ENCODE measurements at places on chromosomes 3 and 15.

DNA sequence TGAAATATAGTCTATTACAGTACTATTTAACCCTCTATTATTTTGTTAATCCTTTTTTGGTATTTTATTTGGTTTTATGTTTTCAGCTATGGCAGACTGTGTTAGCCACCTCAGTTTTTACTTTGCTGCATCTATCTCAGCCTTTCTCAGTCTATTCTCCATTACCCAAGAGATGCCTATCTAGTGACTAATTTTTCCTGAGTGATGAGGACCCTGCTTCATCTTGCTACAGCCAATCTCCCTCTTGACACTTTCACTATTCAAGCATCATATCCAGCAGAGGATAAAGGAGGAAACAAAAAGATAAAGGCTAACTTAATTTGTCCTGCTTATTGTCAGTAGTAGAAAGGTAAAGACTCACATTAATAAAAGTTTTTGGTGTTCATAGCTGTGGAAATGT, 141.8 kb upstream of the NECTIN3 start:
- no peak for DNase-seq

DNA sequence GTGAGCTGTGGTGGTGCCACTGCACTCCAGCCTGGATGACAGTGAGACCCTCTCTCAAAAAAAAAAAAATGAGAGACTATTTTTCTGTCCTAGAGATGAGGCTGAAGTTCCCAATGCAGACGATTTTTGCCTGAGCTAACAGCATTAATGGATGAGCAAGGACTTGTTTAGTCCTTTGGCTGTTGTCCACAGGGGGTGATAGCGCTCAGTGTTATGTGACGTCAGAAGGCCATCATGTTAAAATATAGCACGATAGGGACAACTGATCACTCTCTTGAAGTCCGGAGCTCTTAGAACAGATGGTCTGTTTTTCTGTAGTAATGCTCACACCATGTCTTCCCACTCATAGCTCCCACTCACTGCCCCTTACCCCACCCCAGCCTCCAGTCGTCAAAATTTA, 6.8 kb downstream of the TRNT1 start:
- DNase-seq, result no peak

DNA sequence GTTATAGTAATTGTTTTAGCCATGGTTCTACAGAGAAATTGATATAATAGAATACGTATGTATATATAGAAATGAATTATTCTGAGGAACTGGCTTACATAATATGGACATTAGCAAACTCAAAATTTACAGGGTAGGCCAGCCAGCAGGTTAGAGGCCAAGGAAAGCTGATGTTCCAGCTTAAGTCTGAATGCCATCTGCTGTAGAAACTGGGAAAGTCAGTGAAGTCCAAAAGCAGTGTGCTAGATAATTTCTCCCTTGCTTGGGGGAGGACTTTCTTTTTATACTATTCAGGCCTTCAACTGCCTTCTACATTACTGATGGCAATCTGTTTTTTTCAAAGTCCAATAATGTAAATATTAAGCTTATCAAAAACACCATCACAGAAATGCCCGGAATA, 1174.7 kb downstream of the ZPLD1 start:
- DNase-seq, result no peak

GRCh38 chr15:80873366-80873952, 94.3 kb downstream of the CEMIP start:
- DNase-seq, result no peak

DNA sequence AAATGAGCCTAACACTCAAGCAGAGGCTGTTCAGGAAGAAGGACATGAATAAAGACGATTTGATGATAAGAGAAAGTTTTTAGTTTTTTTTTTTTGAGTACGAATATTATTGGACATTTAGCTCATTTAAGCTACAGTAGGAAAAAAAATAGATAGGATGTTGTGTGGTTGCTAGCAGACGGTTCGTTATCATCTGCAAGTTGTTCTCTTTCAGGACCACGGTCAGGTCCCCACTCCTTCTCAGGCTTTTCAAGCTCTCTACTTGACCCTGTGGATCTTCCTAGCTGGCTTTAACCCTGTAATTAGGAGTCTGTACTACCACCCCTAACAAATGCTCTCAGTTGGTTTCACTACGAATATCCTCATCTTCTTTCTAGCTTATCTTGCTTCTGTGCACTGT, 1.1 kb downstream of the KCNH8 start:
- no peak for DNase-seq

DNA sequence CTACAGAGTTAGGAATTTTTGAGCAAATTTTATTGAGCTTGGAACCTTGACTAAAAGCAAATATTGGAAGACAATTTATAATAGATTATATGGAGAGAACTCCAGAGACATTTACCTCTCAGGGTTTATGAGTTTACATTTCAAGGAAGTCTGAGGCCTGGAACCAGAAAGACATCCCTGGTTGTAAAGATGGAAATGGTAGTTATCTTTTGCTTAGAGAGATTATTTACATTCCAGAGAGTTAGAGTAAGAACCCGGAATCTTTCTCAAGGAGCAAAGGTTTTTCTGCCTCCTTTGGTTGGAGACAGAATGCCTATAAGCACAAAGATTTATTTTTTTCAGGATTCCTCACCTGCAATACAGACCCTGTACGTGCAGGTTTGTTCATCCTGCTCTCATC, 458.1 kb downstream of the TBL1XR1 start:
- DNase-seq, result no peak

GRCh38 chr3:8784676-8785435, 15.4 kb upstream of the OXTR start:
- no peak for DNase-seq

DNA sequence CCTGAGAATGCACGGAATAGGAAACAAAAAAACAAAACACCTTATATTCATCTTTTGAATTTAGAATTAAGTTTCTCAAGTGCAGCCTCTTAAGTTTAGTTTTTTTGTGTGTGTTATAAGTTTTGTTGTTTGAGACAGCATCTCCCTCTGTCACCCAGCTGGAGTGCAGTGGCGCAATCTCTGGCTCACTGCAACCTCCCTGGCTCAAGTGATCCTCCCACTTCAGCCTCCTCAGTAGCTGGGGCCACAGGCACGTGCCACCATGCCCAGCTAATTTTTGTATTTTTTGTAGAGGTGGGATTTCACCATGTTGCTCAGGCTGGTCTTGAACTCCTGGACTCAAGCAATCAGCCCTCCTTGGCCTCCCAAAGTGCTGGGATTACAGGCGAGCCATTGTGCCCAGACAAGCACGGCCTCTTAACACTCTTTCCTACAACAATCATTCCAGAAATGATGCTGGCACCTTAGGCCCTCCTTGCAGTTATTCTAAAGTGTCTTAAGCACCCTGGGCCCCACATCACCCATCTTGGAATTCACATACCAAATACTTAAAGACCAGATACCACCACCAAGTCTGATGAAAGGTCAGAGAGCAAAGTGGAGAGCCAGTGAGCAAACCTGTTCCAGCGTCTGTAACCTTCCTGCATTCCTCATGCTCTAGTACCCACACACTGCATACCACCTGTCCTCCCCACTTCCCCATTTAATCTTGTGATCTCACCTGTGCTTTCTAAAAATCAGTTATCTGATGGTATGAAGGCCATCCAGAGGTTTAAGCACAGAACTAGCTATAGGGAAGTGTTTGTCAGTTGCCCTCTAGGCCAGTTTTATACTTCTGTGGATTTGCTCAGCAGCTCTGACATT, 6.9 kb upstream of the SPG11 start:
- no peak for DNase-seq

- no peak for DNase-seq
Observed at GRCh38 chr15:92914768-92915221, 14.7 kb downstream of the CHD2 start.

DNA sequence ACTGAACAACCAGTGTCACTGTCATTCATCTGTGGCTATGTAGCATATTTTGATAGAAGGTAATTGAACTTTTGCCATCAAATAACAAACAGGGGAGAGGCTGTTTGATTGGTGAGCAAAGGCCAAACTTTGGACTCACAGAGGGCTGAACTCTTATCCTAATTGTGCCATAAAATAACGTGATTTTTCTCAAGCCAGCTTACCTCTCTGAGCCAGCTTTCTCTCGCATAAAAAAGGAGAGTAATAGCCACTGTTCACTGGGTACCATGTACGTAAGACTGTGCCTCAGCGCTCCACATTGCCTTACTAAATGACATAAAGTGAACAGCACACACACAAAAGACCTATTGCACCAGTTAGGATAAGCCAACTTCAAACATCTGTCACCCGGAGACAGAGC, 216.9 kb downstream of the LRTM1 start:
- DNase-seq, result no peak

DNA sequence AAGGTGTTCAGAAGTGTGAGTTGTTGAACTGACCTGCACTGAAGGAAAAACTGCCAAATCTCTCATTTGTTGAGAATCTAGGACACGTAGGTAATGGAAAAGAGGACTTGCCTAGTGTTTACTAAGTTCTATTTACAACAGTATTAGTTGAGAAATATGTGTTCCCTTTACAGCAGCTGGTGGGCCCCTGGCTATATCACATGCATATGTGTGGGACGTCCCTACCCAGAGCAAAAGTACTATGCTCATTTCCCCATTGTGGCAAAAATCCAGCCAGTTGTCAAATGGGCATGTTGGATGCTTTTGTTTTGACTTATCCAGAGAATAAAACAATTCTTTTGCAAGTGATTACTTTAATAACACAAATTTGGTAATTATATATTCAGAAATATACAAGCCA, 113.3 kb upstream of the PTX3 start:
- no peak for DNase-seq

- no peak for DNase-seq
Observed at GRCh38 chr15:81526029-81526428, 152.0 kb upstream of the TMC3 start.

DNA sequence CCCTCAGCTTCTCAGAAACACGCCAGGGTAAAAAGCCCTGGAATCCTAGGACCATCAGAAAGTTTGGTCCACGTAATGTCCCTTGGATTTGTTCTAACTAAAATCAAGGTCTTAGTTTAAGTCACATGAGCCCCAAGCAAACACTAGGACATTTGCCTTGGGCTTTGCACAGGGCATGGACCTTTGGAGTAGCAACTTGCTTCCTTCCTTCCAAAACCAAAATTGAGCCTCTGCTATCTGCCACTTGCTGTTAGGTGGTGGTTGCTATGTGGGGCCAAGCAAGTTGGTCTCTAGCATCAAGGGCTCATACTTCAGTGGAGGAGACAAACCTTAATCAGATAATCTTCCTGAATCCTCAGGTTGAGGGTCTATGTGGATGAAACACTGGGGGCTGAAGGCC, 4.0 kb upstream of the DAG1 start:
- no peak for DNase-seq

DNA sequence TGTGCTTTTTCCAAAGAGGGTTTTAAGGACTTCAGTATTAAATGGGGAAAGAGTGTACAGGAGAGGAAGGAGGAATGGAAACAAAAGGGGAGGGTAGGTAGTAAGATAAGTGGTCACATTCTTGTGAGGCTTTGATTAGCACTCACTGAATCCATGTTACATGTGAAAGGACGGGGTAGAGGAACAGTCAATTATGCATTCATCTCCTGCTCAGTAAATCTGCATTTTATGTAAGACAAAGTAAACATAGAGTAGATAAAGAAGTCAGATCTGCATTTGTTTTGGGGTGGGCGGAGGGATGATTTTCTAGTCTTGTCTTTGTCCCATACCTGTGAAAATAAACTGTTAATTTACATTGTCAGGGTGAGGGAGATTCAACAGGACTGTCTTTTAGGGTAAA, 50.8 kb downstream of the SACM1L start:
- DNase-seq, result no peak

DNA sequence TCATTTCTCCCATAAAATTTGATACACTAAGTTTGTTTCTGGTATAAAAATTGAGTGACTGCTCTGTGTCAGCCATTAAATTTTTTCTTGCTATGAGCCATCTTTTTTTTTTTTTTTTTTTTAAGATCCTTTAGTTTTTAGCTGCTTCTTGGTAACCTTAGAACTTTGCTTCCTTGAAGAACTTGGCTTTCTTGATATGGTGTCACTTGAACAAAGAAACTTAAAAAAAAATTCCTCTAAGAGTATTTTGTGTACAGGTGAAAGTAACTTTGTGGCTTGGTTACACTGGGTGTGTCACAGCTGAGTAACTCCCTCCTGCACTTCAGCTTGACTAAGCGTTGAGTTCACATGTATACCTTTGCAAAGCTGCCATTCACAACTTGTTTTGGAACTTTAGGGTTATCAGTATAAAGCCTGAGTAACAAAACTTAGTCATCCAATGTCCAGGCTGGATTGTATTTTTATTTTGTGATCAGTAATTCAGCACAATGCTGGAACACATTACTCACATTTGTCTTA, 6.5 kb downstream of the CHD2 start:
- no peak for DNase-seq

- DNase-seq, result no peak
Observed at GRCh38 chr15:52419494-52419893, 109.2 kb downstream of the MYO5A start.

DNA sequence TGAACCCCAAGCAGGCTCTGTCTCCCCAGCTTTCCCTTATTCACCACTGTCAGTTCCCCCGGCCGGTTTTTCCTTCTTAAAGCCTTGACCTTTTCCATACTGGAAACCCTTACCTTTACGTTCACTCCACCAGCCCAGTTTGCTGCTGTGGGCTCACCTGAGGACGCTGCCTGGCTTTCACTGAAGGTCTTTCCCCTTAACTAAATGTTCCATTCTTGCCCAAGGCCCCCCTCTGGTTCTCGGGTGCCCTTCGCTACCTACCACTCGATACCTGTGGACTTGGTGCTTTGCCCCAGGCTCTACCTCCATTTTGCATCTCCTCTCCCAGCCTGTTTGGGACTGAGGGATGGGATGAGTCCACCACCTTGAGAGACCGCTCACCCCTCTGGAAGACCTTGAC, 851 bp downstream of the AP2M1 start:
- DNase-seq, result no peak

GRCh38 chr15:38024293-38025091, 90.1 kb downstream of the TMCO5A start:
- DNase-seq, result no peak

DNA sequence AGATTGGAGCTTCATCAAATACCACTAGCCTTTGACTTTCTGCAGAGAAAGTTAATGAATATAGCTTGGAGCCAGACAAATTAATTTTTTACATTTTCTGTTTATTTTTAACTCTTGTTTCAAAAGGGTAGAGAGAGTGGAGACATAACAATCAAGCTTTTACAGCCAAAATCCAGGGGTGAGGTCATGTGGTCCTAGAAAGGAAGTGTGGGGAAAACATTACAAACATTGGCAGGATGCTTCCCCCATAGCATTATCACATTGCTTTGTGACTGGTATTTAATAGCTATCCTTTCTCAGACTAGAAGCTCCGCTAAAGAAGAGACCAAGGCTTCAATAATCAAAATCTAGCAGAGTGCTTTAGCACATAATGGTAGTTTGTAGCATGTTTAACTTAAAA, 46.4 kb upstream of the PHLDB2 start:
- DNase-seq, result no peak

DNA sequence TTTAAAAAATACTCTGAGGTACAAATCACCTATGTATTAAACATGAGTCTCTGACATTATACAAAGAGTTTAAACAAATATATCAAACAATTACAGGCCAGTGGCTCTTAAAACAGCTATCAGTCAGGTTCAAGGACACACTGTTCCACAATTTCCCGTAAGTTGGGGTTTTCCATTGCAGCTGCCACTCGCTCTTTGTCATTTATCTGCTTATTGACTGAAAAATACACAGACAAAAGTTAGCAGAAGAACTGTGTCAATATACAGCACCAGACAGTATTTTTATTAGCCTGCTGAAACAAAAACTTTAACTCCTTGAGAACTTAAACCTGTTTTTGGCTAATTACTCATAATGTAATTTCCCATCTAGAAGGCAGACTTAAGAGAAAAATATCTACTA, 20.8 kb downstream of the CIAO2A start:
- DNase-seq, result peak; percentile 82

- no peak for DNase-seq
Observed at GRCh38 chr3:55891106-55891505, 404.0 kb upstream of the WNT5A start.

GRCh38 chr3:38317192-38317759, 29.3 kb upstream of the XYLB start:
- DNase-seq, result no peak

Data from left lobe of liver (tissue), 2 donors.